IMR-90 (cell line): ENCODE measurements at places on chromosomes 3 and 15. TPM values are rescaled to one million over a fixed set of nuclear protein-coding genes. Genes with fewer than 3 reads are reported as not detected.

DNA sequence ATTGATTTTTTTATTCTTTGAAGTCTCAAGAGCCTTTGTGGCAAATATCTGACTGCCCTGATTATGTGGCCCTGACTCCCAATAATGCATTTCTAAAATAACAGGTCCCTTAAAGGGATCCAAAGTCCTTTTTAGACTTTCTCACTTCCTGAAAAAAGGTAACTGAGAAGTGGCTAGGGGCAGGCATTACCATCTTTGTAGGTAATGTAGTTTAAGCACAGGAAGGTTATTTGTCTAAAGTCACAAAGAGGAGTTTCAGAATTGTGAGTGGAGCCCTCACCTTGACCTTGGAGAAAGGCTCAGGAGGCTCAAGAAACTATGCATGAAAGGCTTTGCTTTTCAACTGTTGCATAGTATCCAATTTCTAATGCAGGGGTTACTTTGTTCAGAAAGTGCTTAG, 142.9 kb upstream of the MRPL3 start:
- no peak for DNase-seq

CCNDBP1 gene
- total RNA-seq, result 33.9 and 40.3 TPM in 2 replicates

DHX30 gene
- 51.7 and 57.2 TPM in 2 replicates for total RNA-seq

RAMAC gene
- total RNA-seq, result 29.6 and 38.9 TPM in 2 replicates

GRCh38 chr15:82540984-82541431, 751 bp upstream of the RPS17 start:
- peak; percentile 38 for DNase-seq

GRCh38 chr15:85104584-85104983, 122.9 kb downstream of the PDE8A start:
- no peak for DNase-seq

GRCh38 chr3:56960234-56960917, 100.1 kb upstream of the SPATA12 start:
- DNase-seq, result no peak

- DNase-seq, result no peak
These were observed 1051.4 kb downstream of the AGBL1 start for GRCh38 chr15:87131067-87131466.

- no peak for DNase-seq
These were observed 50.2 kb downstream of the AKAP13 start for GRCh38 chr15:85430406-85431204.

GRCh38 chr15:69479081-69479480, 26.5 kb downstream of the RPLP1 start:
- no peak for DNase-seq

GRCh38 chr3:159170436-159171003, 368.7 kb downstream of the MFSD1 start:
- DNase-seq, result peak; percentile 2

- DNase-seq, result peak; percentile 99
These were observed 43.1 kb upstream of the LIMD1 start for GRCh38 chr3:45551214-45552010.

- no peak for DNase-seq
These were observed 736.8 kb downstream of the DIPK2A start for GRCh38 chr3:144708437-144708836.

DNA sequence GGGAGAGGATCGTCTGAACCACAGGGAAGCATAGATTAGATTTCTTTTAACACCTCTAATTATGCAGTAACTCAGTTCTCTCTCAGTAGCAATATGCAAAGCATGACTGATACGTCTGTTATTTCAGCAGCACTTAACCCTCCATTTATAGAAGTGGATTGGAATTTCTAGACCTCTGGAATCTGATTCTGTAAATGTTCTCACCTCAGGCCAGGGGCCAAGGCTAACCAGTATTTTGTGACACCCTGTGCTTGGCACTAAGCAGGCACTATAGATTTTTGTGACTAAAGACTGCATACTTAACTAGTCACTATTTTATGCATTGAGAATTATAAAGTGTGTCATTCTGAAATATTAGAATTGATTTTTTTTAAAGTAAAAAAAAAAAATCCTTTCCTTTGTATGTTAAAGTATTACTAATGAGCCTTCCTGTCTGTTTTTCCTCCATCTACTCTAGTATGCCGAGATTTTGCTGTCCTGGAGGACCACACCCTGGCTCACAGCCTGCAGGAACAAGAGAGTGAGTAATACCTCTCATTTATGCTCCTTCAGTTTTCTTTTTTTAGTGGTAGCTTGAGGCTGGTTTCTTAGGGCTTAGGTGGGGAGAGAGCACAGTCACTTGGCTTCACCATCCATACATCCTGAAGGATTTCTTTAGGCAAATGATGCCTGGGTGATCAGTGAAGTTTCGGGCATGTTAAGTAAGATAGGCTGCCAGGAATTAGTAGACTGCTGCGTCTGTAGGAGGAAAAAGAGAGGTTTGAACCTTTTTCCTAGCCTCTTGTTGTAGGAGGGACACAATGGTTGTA, 26.5 kb upstream of the UTS2B start:
- peak; percentile 63 for DNase-seq

GRCh38 chr15:68372291-68372811, 59.6 kb downstream of the ITGA11 start:
- no peak for DNase-seq

SLC22A13 gene
- total RNA-seq, result under 0.01 TPM in 2 replicates

TBC1D2B gene
- total RNA-seq, result 17.7 and 17.8 TPM in 2 replicates

GRCh38 chr3:140296796-140297352, 361.9 kb downstream of the CLSTN2 start:
- no peak for DNase-seq

GRCh38 chr15:52351206-52351908, 55.8 kb upstream of the MYO5C start:
- DNase-seq, result no peak

DNA sequence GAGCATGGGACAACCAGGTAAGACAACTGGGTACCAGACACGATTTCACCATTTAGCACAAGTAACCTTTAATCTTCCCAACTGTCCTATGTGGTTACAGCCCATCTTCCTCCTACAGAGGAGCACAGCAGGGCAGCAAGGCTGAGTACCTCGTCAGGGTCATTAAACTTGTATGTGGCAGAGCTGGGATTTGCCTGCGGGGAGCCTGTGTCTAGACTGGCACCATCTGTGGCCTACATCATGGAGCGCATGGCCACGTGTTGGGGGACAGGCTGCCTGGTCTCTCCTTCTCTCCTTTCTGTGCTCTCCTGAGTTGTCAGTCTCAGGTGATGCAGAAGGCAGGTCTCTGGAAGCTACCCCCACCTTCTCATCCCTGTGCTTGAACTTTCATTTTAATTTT, 32.2 kb downstream of the GOLGA6A start:
- DNase-seq, result no peak

DNA sequence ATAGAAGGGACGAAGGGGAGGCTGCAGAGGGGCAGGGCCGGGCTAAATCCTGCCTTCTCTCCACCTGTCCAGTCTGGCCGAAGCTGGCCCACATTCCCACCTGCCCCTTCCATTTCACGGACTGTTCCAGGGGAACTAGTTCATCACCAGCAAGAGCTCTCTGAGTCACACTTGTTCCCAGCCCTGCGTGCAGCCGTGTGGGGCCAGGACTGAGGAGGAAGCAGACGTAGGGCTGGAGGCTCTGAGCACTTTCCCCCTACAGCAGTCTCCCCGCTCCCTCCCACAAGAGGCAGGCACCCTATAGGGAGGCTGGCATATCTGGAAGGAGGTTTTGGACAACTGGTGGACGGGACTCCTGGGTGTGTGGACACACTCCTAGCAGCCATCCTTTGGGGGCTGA, 3.0 kb downstream of the ITIH4 start:
- DNase-seq, result peak; percentile 35

MYZAP gene
- total RNA-seq, result not detected in 2 replicates

C2CD4A gene
- not detected in 2 replicates for total RNA-seq

GRCh38 chr3:70899816-70900215, 587.4 kb upstream of the MDFIC2 start:
- no peak for DNase-seq

CTNNB1 gene
- 1,415 and 1,677 TPM in 2 replicates for total RNA-seq

DNA sequence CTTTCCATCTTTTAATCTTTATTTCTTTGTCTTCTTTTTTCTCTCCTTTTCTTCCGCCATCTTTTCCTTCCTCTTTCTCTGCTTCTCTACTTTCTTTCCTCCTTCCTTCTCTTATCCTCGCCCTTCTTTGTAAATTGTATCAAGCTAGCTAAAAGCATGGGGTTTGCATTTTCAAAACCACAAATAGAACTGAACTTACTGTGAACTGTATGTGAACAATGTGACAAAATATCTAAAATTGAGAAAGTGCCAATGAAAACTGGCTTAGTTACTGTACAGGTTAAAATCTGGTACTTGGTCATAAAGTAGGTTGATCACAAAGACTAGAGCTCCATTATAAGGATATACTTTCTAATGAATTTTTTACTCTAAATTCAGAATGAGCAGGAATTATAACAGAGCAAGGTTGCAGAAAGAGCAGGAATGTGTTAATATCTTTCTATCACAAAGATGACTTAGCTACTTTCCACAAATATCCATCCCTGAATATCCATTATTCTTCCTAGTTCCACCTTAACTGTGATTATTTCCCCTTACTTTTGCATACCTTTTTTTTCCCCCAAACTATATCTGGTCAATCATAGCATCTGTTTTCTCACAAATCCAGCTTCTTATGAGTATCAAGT, 122.4 kb downstream of the LSAMP start:
- no peak for DNase-seq

- no peak for DNase-seq
These were observed 77.2 kb downstream of the LDHAL6B start for GRCh38 chr15:59283717-59284391.

VWA5B2 gene
- total RNA-seq, result not detected in 2 replicates

CLDN18 gene
- not detected in 2 replicates for total RNA-seq

- DNase-seq, result no peak
These were observed 51.6 kb upstream of the THUMPD3 start for GRCh38 chr3:9311228-9311627.

DNA sequence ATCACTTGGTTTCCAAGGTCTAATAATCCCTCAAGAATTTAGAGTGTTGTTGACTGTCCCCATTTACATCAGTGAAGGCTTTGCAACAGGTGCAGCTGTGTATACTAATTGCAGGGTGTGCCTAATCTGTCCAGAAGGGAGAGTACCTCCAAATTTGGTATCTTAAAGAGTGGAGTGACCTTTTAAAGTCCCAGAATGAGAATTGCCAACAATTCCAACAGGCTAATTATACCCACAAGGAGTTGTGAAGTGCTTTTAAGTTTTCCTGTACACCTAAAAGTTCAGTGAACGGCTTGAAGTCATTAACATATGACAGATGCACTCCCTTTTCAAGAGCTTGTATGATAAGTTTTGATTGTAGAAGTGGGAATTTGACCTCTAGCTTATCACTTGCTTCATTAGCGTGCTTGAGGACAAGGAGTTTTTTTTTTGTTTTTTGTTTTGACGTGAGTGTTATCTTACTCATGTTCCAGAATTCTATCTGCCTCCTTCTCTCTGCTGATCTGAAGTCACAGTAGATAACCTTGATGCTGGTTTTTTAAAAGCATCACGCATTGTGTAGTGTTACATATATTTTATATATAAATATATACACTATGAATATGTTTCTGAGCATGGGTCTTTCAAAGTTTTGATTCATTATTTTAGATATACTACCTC, 26.3 kb downstream of the CDIN1 start:
- DNase-seq, result no peak

DNA sequence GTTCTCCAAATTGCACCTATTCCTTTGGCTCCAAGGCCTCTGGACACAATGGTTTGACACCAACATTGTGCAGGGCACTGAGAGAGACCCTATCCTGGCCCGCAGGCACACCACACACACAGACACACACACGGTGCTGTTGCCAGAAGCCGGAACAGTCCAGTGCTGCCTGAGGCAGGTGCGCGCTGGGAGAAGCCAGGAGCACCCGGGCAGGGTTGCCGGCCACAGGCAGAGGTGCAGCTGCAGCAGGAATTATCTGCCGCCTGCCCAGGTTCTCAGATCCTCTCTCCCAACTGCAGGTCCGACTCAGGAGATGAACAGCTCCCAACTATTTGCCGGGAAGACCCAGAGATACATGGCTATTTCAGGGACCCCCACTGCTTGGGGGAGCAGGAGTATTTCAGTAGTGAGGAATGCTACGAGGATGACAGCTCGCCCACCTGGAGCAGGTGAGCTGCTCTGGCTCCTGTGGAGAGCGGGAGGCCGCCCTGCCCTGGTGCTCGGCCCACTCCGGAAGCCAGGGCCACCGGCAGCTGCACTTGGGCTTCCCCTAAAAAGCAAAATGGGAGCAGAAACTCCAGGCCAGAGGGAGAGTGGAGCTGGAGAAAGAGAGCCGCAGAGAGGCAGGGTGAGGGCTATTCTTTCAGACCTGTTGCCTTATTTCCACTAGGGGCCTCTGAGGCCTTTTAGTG, 42.9 kb downstream of the CHDH start:
- DNase-seq, result no peak
